CD4-positive, alpha-beta T cell treated with Interleukin-6 at 100 ng/mL for 8 hours (primary cell): ENCODE measurements at places on chromosomes 7 and 10.

DNA sequence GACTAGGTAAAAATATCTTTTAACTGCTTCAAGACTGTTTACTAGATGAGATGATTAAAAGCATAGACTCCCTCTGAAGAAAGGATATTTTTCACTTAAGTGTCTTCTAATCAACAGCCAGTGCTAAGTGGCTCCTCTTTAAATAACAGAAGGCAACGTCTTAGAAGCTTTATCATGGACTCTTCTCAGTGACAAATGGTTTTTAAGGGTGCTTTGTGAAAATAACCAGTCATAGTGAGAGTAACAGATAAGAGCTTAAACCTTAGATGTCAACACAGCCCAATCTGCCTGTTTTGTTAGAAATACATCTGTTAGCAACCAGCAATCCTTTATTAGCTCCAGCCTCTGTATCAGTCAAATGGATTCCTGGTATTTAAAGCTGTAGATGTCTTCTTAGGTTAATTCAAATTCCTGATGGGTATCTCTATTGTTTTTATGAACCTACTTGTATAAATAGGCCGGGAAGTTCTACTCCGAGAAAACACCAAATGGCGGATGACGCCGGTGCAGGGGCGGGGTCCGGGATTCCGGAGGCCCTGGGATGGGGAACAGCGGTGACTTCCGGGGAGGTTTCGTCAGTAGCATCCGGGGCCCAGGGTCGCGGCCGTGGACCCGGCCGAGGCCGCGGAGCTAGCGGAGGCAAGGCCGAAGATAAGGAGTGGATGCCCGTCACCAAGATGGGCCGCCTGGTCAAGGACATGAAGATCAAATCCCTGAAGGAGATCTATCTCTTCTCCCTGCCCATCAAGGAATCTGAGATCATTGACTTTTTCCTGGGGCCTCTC is 285.4 kb downstream of the GPR37 start:
- DNase-seq: no peak

GRCh38 chr10:88754287-88754686 is 5.5 kb upstream of the LIPN start:
- no peak for DNase-seq

DNA sequence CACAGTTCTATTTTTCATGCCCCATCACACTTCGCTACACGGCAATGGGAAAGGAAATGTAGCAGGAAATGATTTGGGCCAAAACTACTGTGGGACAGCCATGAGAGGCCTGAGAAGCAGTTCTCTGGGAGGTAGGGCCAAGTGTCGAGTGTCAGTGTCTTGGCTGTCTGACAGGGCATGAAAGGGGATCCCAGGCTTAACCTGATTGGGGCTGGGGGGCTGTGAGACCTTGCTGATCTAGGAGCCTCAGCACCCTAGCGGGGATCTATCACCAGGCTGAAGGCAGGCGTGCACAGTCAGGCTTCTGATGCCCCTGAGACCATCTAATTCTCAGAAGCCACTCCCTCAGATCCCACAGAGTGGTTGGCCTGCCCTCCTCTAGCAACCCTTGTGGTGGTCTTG is 58.2 kb upstream of the SLC25A13 start:
- DNase-seq: no peak

DNA sequence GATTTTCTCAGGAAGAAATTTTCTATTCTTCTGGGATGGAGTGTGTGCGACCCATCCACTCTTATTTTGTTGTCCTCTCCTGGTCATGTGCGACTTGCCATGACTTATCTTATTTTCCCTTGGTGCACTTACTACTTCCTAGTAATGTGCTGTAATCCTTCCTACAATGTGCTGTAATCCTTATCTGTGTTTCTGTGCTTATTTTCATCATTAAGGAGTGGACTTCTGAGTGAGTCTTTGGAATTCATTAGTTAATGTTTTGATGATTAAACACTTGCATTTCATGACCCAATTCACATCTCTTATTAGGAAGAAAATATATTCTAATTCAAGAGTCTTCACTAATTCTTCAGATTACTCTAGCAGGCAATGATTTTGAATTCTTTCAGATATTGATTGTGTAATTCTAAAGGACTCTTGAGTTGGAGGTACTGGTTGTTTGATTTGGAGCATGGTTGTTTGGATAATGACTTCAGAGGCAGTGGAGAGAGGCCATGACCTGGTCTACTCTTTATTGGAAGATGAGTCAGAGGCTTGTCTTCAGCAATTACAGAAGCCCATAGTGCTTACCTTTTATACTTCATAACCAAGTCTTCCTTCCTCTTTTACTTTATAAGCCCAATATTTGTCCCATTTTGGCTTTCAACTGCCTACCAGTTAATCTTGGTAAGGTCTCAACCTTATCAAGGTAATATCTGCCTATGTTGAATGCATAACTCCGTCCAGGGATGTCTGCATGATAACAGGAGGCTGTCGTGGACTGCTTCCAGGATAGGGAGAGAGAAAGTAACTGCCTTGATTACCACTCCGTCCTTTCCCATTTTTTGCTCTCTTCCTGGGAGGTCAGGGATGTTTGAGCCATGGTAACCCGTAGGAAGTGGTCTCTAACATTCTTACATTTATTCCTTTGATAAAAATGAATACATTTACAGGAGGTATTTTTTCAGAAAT is 278.3 kb upstream of the SP8 start:
- no peak for DNase-seq

DNA sequence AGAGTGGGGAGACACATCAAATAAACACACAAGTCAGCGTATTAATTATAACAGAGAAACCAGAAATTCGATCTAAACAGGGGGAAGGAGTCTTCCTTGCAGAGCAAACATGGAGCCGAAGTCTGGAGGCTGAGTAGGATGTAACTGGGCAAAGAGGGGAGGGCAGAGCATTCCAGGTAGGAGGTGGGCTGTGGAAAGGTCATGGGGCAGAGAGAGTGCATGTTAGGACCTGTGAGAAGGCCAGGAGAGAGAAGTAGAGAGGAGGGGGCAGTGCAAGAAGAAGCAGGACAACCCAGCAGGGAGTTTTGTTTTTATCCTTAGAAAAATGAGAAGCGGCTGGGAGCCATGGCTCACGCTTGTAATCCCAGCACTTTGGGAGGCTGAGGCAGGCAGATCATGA is 130.8 kb upstream of the GPR26 start:
- no peak for DNase-seq

GRCh38 chr7:32026083-32026425 is 44.2 kb downstream of the PDE1C start:
- no peak for DNase-seq

DNA sequence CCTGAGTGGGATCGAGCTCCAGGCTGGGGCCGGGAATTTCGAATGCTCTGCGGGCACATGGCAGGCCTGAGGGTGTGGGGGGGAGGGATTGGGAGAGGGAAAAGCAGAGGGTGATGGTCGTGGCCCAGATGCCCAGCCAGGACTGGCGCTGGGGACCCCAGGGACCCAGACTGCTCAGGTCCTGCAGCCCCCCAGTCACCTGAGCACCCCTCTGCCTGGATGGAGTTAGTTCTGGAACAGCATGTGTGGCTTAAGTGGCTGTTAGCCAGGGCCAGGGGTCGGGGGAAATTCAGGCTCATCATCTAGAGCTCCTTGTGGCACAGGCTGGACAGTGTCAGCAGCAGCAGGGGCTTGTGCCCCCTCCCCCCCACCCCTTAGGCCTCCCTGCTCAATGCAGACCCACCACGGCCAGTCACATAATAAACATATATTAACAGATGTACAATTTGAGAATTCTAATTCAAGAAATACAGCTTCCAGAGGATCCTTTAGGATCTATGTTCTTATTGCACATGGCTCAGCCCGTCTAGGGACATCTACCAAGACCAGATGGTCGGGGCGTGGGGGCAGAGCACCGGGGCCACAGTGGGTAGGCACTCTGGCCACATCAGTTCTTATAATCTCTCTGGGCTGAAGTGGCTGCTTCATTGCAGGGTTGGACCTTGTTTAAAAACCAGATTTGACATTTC is 22.2 kb downstream of the DNAJB12 start:
- DNase-seq: no peak

- no peak for DNase-seq
Measured at GRCh38 chr7:77157446-77157845, 35.0 kb downstream of the CCDC146 start.

- no peak for DNase-seq
Measured at GRCh38 chr7:28045592-28045991, 135.0 kb downstream of the JAZF1 start.

DNA sequence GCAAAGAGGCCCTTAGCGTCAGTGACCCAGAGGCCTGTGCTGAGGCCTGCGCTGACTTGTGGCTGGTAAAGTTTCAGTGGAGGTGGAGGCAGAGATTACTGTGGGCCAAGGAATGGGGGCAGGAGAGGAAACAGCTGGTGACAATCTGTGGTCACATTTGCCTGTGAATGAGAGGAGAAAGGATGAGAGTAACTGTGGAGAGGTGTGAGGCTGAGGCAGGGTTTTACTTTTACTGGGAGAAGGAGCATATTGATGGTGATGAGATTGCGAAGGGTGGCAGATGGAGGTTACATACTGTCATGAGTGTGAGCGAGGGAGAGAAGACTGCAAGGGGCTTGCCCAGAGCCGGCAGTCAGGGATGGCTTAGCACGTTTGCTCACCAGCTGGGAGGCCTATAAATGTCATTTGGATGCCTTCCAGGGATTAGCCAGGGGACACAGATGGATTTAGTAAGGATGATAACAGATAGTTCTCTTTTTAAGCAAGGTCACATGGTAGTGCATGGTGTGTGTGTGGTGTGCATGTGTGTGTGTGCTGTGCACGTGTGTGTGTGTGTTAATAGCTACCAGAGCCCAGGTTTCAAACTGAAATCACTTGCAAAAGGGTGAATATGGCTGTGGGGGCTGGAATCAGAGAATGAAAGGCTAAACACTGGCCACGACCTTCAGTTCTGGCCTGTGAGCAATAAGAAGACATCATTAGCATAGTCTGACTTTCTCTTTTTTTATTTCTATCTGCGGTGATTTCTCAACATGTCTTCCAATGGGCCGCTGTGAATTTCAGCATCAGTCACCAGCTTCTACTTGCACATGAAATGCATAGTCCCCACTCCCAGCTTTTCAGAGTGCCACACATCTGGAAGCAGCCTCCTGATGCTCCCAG is 291.5 kb upstream of the ZNF32 start:
- no peak for DNase-seq

- DNase-seq: no peak
Measured at GRCh38 chr7:47619806-47620205, 37.9 kb upstream of the TNS3 start.

DNA sequence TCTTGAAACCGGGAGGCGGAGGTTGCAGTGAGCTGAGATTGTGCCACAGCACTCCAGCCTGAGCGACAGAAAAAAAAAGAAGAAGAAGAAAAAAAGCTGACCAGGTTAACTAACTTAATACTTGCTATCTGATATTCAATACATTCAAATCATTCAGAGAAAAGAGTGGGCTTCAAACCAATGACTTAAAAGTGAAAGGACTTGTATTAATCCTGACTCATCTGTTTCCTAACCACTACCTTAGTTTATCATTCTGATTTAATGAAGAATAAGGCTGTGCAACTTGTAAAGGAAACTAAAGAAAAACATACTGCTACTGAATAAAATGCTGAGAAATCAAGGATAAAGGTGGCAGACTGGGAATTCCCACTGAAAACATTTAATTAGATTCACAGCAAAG is 128.4 kb downstream of the NRBF2 start:
- DNase-seq: no peak

DNA sequence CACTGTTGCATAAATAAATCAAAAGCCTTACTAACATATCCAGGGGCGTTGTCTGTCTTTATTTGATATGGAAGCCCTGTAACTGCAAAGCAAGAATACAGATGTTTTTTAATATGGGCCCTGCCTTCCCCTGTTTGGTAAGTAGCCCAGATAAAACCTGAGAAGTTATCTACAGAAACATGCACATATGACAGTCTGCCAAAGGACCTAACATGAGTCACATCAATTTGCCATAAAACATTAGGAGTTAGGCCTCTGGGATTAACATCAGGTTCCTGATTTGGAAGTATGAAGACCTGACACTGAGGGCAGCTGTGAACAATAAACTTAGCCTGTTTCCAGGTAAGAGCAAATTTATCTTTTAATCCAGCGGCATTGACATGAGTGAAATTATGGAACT is 1588.8 kb downstream of the REEP3 start:
- DNase-seq: no peak

DNA sequence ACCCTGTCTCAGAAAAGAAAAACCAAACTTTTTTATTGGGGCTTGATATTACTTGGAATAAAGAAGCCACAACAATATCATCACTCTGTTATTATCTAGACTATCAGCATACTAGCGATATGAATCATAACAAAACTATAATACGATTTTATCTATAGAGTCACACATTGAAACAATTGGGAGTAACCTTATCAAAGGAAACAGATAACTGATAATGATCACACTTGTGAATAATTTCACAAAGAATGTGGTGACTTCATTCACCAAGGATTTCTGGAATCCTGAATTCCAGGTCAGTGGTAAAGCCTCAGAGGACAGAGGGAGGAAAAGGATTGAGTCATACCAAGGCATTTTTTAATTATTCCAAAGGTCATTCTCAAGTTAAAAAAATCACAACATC is 32.1 kb upstream of the NMT2 start:
- DNase-seq: no peak

DNA sequence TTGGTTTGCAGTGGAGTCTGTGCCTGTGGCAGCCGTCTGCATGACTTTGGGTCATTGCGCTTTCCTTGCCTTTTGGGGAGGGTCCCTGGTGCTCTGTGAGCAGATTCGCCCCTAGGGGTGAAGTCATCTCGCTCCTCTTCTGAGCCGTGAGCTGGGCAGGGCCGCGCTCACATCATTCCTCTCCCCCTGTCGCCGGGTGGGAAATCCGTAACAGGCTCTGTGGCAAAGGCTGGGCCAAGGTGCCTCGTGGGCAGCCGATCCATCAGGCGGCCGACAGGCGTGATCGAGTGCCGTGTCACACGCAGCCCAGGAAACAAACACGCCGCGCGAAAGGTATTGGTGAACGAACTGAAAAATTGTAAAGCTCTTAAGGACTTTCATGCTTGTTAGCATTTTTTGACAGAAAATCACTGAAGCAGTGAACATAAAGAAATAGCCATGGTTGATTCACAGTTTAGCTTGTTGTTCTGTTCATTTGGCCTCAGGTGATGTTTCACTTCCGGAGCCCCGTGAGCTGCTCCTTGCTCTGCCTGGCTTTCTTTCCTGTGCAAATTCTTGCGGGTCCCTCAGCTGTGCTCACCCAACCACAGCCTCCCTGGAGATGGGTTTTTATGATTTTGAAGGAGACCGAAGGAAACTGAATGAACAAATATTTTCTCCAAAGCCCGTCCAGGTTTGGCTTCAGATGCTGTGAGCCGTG is 122.1 kb downstream of the NKX6-2 start:
- DNase-seq: no peak
